DMS79 (cell line): ENCODE measurements at places on chromosomes 4 and X.

- no peak for DNase-seq
Observed at GRCh38 chr4:176610594-176610993, 182.1 kb downstream of the VEGFC start.

- no peak for DNase-seq
Observed at GRCh38 chr4:95086551-95086950, 328.8 kb downstream of the BMPR1B start.

- no peak for DNase-seq
Observed at GRCh38 chr4:95190751-95191436, 357.9 kb downstream of the UNC5C start.

GRCh38 chrX:36414056-36414455, 494.5 kb downstream of the CFAP47 start:
- DNase-seq: no peak

GRCh38 chrX:10102046-10102704, 54.6 kb upstream of the CLCN4 start:
- no peak for DNase-seq

DNA sequence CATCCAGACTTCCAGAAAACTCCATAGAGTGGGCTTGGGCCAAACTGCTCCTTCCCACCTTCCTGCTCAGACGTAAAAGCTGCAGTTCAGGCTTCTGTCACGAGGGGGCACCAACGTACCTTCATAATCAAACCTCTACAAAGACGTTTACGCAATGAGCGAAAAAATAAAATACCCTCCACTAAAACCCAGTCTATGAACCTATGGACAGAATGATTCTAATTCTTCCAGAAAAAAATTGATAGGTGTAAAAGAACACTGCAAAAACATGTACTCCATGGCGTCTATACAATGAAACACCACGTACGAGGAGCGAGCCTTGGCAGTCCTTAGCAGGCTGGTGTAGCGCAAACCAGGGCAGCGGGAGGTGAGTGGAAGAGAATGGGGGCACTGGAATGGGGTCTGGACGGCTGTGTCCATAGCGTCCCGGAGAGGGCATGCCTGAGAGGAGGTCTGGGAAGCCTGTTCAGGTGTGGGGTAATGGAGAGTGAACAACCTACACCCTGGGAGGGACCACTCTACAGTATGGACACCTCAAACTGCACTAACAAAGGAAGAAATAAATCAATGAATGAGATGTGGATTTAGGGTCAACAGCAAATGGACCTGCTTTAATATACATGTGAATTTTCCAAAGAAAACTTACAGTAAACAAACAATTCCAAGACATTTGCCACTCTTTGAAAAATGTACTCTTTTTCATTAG, 14.4 kb upstream of the RAB40A start:
- DNase-seq: no peak
